NCI-H460 (cell line): ENCODE measurements at places on chromosomes 6 and 20. TPM values are rescaled to one million over a fixed set of nuclear protein-coding genes. Genes with fewer than 3 reads are reported as not detected.

- no peak for DNase-seq
These were observed 35.3 kb downstream of the VSTM2L start for GRCh38 chr20:37938181-37938750.

DNA sequence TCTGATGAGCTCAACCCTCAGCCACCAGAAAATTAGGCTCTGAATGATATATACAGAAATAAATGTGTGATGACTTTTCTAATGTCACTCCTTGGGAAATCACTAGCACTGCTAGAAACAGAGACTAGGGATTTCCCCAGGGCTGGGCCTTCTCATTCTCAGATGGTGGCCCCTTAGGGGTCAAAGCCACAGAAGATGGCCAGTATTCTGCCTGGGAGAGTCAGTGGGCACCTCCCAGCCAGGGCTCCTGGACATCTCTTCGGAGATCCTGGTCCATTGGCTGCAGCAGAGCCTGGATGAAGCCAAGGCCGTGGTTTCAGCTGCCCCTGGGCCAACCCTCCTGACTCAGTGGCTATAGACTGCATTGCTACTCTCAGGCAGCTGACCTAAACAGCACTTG lies 276.9 kb upstream of the SUPT3H start:
- DNase-seq: no peak

GRCh38 chr20:13384132-13384531 lies 163.1 kb downstream of the ISM1 start:
- DNase-seq: no peak

The CST3 gene
- total RNA-seq: 225 and 267 TPM in 2 replicates

DNA sequence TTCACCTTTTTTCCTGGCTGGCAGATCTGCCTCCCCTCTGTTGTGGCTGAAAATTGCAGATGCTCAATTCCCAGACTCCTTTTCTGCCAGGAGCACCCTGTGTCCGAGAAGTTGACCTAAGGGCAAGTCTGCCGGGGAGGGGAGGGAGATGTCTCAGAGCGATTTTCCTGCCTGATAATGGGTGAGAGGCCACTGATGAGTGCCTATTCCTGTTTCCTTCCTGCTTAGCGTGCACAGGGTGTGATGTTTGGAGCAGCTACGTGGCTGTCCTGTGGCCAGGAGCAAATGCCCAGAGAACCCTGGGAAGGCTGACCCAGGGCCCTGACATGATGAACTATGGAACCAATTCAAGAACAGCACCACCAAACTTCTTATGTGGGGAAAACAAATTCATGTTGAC lies 22.5 kb downstream of the SOX4 start:
- no peak for DNase-seq

DNA sequence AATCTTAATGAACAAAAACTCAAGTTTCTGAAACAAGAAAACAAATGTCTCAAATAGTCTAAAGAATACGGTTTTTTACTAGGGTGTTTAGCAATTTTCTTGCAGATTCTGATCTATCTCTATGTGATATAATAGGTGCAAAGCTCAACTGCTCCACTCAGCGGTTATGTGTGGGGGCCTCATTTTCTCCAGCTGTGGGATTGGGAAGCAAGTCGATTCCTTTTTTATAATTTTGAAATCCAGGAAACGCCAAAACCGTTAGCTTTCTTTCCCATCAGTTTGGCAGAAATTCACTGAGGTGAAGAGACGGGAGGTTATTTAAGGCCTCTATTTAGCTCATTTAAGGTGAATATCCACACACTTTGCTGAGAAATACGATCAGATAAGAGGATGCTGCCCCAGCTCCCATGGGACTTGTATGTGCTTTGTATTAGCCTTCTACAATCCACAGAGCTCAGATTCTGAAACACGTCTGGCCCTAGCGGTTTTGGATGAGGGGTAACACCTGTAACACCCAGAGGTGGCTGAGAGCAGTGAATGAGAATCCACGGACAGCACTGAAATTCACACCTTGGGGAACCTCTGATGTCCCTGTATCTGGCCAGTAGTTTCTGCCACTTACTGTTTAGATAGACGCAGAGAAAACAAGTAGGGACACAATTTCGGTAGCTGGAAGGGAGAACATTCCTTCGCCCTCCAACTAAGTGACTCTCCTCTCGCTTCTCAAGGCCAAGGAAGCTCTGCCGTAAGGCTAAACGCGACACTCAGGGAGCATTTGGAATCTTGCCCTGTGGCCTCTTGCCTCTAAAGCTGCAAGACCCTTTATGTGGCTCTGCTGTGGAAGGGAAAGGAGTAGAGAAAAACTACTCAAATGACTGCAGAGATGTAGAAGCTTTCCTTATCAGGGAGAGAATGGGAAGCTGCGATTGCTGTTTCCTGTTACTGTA lies 6.5 kb upstream of the BCAS4 start:
- DNase-seq: peak; percentile 40

The HSPA1L gene
- total RNA-seq: 0.82 and 1.0 TPM in 2 replicates

DNA sequence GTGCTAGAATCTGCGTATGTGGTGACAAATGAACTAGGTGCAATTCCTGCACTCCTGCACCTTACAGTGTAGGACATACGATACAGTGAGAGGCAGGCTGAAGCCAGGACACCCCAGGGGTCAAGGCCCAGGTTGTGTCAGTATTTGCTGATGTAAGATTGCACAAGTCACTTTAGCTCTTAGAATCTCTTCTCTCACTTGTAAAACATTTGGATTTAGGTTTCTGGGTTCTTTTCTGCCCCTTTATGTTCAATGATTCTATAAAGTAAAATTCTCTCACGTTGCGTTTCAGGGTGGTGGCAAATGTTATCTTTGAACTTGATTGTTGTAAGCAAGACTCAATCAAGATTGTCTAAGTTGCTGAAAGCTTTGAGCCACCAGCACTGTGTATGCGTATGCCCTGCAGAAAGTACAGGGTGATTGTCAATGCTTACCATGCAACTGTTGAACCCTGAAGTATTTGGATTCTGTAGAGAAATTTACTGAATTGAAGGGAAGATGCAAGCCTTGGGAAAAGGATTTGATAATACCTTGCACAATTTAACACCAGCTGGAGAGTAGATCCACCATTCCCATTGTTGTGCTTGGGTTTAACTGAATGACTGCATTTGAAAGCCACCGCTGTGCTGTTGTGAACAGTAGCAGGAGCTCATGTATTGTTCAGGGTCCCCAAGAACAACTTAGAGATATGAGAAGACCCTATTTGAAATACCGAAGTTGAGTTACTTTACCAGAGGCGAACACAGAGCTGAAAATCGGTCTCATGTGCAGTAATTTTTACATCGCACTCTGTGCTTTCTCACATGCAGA lies 106.1 kb upstream of the CITED2 start:
- no peak for DNase-seq

The DEFB113 gene
- total RNA-seq: not detected in 2 replicates

- DNase-seq: no peak
These were observed 4.3 kb downstream of the HMGN3 start for GRCh38 chr6:79230149-79230548.
